ENCODE measurements at places on chromosomes 1 and 21.

DNA sequence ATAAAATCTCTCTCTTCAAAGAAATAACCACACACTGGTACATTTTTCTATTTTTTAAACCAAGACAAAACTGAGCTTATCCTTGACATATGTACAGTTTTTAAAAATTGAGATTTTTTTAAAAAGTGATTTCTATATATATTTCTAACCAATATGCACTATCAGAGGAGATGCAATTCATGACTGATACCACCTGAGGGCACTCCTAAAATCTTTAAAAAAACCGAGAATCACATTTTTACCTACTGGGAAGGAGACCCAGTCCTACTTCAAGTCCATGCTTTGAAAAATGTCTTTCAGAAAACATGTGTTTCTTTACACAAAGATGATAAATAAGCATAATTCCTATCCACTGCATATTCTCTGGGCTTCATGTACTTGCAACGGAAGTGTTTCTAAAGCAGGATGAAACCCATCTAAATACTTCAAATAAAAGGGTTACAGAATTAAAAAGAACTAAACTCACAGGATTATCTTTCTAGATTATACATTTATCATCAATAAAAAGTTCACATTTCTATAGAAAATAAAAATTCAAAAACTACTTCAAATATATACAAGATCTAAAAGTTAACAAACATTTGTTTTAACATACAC lies 98.6 kb downstream of the ENAH start:
- no peak for DNase-seq

GRCh38 chr1:17273096-17273495 lies 24.2 kb downstream of the PADI3 start:
- no peak for DNase-seq

DNA sequence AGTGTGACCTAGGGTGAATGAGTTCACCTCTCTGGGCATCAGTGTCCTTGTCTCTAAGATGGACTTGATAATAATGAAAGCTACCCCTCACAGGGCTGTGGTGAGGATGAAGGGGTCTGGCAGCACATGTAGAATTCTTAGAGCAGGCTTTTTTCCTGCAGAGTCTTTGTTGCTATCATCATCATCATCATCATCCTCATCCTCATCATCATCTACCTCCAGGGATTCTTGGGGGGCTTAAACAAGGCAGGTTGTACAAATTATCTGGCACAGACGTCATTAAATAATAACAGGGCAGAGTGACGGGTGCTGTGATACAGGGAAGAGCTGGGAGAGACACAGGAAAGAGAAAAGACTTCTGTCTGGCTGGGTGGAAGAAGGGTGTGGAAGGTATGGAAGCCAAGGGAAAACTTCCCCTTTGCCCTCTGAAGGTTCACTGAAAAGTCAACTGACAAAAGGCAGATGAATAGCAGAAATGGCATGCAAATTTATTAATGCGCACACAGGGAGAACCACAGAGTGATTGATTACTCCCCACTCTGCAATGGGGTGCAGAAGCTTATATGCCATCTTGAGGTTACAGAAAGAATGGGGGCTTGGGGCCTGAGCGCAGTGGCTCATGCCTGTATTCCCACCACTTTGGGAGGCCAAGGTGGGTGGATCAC lies 17.0 kb upstream of the SLC2A1 start:
- DNase-seq, result no peak

DNA sequence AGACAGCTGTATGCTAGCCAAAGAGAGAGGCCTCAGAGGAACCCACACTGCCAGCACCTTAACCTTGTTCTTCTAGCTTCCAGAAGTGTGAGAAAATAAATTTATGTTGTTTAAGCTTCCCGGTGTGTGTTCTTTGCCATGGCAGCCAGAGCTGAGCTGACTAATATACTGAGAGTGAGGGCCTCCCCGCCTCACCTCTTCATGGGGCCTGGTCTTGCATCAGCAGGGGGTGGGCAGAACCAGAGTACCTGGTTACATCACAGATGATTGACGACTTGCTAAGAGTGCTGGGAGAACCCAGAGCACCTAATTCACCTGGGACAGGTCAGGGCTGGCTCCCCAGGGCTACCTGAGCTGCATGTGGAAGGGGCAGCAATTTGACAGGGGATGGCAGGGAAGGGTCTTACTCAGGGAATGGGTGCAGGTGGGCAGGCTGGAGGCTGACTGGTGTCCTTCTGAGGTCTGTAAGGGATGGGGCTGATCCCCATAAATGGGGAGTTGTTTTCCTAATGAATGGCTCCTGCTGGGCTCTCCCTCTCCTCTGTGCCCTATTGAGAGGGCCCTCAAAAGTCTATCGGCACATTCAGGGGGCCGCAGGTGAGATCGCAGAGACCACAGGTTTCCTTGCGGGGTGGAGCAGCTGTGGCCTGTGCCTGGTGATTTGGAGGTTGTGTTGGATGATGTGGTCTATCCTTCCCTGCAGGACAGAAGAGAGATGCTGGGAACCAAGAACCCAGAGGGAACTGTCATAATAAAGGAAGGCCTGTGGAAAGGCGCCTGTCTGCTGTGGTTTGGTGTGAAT lies 60.6 kb upstream of the ETV3 start:
- no peak for DNase-seq

DNA sequence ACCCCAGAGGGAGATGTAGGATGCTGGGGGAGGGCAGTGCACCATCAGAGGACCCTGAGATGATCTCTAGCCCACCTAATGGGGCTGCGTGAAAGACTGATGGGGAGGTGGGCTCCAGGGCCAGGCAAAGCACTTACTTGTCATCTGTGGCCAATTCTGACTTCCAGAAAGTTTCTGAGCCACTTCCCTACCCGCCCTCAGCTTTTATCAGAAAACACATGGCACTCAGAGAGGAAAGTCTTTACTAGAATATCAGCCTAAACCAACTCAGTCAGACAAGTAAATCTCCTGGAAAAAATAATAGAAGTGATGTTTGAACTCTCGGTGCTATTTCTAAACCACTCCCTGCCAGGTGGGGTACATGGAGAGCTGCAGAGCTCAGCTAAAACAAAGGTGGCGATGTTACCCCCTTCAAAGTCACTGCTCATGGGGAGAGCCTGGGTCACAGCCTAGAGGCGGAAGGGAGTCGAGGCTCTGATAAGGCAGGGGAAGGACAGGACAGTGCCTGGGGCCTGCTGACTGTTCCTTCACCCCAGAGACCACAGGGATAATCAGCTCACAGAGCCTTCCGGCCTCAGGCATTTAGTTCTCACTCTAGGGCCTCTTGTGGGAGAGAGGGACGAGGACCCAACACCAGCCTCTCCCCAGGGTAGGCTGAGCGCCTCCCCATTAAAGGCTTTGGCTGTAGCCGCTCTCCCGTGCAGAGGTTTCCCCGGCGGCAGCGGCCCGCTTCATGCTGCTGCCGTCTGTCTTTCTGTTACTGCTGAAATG lies 14.2 kb downstream of the SMIM12 start:
- DNase-seq, result no peak

DNA sequence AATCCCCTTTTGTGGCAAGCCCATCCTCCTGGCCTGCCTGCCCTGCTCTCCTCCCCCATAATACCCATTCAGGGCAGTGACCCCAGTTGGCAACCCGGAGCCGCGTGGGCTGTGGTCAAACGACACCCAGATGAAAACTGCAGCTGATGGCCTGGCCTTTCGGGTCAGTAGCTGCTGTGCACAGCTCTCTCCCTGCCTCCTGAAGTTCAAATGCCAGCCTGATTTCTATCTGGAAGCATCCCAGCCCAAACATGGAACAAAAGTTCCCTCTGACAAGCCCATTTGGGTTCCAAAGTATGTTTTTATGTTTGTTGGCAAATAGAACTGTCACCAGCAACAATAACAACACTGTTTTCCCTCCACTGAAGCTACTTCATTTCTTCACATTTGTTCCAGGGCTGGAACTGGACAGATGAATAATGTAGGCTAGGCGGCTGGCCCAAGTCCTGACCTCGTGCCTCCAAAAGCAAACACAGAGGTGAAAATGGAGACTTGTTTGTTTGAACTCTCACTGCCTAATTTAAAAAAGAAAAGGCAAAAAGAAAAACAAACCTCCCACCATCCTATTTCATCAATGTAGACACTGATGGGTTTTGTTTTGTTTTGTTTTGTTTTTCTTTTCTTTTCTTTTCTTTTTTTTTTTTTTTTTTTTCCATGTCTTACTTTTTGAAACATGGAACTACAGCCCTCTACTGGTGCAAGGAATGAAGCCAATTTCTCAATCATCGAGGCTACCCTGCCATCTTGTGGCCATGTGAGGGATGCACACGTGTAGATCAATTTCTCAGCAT lies 179.0 kb downstream of the ADSS2 start:
- DNase-seq, result peak; percentile 63

- no peak for DNase-seq
Measured at GRCh38 chr1:243416495-243416894, 160.7 kb downstream of the SDCCAG8 start.

GRCh38 chr1:30742963-30743559 lies 14.5 kb downstream of the LAPTM5 start:
- DNase-seq, result no peak

- DNase-seq, result no peak
Measured at GRCh38 chr1:100735244-100735643, 15.7 kb downstream of the VCAM1 start.

- DNase-seq, result no peak
Measured at GRCh38 chr21:36073181-36073580, 3.4 kb downstream of the CBR1 start.

- DNase-seq, result no peak
Measured at GRCh38 chr1:38608202-38608864, 251.2 kb downstream of the RRAGC start.

- no peak for DNase-seq
Measured at GRCh38 chr1:15406614-15407559, 2.8 kb upstream of the EFHD2 start.

DNA sequence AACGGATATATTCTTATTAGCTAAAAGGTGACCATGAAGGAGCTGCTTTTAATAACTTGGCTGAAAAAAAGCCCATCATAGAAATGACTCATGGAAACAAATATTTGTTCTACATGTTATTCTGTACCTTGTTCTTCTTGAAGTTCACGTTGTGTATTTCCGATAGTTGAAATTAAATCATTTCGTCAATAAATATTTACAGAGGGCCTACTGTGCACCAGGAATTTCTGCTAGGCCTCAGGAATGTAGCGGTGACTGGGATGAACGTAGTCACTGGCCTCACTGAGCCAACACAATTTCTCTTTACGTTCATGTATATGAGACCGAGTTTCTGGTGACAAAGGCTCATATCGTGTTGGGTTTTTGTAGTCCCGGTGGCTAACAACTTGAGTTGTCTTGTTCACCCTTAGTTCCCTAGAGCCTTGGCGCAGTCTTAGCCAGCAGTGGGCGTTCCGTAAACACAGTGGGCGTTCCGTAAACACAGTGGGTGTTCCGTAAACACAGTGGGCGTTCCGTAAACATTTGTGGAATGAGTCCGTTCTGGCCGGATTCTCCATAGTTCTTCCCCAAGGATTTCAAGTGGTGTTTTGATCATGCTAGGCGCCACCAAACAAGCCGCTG lies 53.2 kb upstream of the VAMP3 start:
- DNase-seq, result no peak

DNA sequence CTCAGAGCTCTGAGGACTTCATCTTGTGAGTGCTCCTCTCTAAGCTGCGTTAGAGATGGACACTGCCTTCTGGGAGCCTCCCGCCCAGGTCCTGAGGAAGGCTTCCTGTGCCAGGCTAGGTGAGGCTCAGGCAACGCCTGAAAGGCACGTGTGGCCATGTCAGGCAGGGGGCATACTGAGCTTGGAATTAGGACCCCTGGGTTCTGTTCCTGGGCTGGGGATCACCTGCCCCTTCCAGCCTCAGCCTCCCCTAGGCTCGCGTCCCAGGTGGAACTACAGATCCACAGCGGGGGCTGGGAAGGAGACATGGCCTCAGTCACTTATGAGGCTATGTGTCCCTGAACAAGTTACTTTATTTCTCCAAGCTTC lies 10.0 kb upstream of the ASCL5 start:
- DNase-seq, result no peak

GRCh38 chr1:216554934-216555333 lies 131.7 kb upstream of the USH2A start:
- DNase-seq, result no peak

- no peak for DNase-seq
Measured at GRCh38 chr1:89530444-89531089, 5.9 kb downstream of the LRRC8B start.

- DNase-seq, result no peak
Measured at GRCh38 chr1:89599332-89599630, 33.6 kb upstream of the LRRC8C start.

- no peak for DNase-seq
Measured at GRCh38 chr1:87766737-87767136, 438.1 kb downstream of the LMO4 start.

DNA sequence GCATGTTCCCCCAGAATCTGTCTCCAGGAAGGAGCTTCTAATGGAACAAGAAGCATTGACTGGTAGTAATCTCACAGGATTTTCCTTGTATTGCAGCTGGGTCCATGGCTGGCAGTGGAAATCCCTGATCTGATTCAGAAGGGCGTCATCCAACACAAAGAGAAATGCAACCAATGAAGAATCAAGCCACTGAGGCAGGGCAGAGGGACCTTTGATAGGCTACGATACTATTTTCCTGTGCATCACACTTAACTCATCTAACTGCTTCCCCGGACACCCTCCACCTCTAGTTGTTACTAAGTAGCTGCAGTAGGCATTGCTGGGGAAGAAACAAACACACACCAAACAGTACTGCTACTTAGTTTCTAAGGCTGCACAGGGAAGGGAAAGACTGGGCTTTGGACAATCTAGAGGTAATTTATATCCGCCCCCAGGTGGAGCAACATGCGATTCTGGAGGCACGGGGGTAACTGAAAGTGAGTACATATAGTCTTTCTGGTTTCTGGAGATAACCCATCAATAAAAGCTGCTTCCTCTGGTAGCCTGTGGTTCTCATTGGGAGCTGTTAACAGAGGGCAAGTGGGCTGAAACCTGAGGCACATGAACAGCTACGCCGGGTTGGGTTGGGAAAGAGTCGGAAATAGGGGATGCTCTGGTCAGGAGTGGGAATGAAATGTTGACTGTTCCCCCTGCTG lies 837 bp upstream of the USP21 start:
- no peak for DNase-seq

GRCh38 chr1:147740391-147740790 lies 20.0 kb downstream of the GJA5 start:
- no peak for DNase-seq

DNA sequence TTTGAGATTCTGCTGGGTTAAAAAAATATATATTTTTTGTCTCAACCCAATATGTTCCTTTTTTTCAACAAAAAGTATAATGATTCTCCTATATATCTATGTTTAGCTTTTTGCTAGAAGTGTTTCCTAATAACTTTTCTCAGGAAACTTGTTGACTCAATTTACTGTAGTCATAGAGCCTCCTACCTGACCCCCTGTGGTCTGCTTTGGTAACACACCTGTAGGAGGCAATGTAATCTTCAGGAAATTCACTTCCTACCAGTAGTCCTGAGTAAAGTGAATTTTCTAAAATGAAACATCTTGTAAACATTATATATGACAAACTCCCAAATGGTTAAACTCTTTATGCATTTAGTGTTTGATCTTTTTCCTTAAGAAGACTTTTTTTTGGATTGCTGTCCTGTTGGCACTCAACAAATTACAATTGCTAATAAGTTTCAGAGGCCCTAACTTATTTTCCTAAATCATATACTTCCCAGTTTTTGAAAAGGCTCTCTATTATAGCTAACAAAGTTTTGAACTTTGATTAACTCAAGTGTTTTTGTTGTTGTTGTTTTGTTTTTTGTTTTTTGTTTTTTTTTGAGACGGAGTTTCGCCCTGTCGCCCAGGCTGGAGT lies 118.3 kb downstream of the OLFML2B start:
- DNase-seq, result no peak
